ENCODE measurements at places on chromosomes 13 and 19.

GRCh38 chr19:11641244-11641643 is 44.0 kb downstream of the ZNF627 start:
- peak; percentile 16 for DNase-seq

DNA sequence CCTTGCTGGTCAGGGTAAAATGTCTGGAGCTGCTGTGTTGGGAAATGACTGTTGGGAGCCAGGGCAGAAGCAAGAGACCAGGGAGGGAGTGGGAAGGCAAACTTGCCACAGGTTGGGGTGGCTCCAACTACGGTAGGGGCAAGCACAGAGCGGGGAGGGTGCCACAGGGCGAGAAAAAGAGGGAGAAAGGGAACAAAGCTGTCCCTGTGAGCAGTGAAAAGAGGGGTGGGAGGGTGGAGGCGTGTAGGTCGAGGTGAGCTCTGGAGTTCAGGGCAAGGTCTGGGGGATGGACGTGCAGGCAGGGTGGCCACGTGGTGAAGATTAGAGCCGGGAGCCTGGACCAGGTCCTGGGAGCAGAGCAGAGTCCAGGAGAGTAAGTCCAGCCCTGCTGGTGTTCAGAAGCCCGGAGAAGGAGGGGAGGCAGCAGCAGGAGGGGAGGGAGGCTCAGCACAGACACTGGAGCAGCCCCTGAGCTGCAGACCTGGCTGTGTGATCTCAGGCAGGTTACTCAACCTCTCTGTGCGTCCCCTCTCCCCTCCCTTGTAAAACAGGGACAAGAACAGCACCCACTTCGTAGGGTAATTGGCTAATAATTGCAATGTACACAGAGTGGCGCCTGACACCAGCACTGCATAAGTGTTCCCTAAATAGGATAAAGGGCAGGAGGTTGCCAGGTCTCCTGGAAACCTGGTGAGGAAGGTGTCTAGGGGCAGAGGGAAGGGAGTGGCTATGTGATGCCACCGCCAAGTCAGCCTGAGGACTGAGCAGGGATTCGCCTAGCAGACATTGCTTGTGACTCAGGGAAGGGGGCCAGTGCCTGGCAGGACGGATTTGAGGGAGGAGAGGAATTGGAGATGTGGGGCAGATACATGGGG is 3.2 kb upstream of the POLR2E start:
- no peak for DNase-seq

DNA sequence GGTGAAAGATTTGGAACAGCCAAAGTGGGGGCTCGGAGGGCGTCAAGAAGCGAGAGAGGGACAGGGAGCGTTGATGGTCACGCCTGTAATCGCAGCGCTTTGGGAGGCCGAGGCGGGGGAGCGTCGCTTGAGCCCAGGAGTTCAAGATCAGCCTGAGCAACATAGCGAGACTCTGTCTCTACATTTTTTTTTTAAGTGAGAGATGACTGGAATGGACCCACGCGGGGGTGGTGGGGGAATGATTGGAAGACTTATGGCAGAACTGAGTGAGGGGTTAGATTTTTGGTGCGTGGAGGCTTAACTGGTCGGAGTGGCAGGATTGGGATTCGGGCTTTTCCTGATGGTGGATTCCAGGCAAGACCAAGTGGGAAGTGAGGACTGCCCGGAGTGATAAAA is 725 bp downstream of the PSMD8 start:
- DNase-seq = peak; percentile 80

DNA sequence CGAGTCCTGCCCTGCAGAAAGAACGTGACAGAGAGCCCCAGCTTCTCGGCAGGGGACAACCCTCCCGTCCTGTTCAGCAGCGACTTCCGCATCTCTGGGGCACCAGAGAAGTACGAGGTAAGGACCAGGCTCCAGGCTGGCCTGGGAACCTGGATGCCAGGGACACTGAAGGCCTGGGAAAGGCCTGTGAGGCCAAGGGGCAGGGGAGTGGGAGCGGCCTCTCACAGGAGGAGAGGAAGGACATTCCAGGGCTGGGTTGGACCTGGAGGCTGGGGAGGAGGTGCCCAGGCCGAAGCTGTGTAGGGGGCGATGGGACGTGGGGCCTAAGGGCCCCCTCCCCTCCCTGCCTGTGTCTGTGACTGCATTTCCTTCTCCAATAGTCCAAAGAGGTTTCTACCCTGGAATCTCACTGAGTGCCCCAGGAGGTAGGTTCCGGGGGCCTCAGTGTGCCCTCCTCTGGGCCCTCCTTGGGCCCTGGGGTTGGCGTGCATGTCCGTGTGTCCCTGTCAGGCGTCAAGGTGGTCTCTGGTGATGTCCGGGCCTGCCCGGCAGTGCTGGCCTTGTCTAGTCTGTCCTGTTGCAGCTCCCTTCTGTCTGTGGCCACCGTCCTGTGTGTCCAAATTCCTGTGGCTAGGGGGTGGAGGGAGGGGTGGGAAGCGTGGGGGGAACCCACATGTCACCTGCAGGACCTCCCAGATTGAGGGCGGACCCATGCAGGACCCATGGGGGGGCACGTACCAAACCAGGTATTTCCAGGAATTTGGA is 16.9 kb upstream of the CD22 start:
- no peak for DNase-seq

DNA sequence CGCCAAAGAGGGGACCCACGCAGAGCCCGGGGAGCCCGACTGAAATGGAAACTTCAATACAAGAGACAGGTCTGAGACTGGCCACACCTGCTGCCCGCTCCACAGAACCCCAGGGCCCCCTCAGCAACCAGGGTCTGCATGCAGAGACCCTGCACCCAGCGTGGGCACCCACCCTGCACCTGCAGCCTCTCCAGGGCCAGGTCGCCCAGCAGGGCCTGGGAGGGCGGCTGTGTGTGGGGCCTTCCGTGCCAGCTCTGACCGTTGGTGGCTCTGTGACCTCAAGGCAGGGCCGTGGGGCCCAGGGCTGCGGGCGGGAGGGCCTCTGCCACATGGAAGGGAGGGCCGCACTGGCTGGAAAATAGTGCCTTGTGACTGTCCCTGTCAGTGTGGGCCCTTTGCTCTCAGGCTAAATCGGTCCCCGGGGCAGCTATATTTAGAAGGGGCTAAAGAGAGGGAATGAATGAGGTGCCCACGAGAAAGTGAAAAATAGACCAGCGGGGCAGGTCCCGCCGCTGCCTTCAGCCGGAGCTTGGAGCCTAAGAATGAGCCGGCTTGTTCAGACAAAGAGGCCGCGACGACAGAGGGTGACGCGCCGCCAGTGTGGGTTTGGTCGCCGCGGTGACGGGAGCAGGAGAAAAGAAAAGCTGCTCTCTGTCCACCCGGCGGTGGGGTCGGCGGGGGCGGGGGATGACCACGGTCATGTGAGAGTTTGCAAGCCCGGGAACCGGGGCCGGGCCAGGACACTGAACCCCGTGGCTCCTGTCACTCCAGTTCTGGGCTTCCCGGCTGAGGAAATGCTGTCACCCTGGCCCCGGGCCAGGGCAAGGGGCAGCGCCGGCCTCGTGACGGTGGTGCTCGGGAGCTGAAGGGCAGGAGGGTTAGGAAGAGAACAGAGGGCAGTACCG is 70.5 kb downstream of the GADD45B start:
- DNase-seq = peak; percentile 30

GRCh38 chr13:59733744-59734143 is 430.0 kb downstream of the DIAPH3 start:
- DNase-seq = no peak

GRCh38 chr19:37594982-37595382 is 306 bp downstream of the ZNF540 start:
- peak; percentile 71 for DNase-seq

DNA sequence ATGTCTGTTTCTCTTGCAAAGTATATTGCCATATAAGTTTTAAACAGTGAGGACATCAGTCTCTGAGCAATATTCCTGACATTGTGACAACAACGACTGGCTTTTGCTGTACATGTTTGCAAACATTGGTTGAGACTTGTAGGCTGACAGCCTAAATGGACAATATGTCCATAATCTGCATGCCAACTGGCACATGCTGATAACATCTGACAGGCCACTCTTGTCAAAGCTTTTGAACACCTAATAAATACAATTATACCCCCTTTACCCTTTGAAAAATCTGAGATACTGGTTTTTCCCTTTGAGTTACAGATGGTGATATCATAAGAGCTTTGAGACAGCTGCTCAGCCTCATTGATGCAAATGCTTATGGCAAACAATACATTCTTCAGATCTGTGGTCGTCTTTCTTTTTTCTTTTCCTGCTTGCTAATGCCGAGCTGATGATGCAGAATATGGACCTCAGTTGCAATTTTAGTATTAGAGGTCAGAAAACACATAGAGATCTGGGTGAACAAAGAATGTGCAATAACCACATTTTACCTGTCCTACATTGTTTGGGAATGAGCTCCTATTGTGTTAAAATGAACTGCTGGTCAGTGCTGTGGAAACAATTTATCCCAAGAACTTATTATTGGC is 114.9 kb downstream of the RFC3 start:
- DNase-seq = no peak

DNA sequence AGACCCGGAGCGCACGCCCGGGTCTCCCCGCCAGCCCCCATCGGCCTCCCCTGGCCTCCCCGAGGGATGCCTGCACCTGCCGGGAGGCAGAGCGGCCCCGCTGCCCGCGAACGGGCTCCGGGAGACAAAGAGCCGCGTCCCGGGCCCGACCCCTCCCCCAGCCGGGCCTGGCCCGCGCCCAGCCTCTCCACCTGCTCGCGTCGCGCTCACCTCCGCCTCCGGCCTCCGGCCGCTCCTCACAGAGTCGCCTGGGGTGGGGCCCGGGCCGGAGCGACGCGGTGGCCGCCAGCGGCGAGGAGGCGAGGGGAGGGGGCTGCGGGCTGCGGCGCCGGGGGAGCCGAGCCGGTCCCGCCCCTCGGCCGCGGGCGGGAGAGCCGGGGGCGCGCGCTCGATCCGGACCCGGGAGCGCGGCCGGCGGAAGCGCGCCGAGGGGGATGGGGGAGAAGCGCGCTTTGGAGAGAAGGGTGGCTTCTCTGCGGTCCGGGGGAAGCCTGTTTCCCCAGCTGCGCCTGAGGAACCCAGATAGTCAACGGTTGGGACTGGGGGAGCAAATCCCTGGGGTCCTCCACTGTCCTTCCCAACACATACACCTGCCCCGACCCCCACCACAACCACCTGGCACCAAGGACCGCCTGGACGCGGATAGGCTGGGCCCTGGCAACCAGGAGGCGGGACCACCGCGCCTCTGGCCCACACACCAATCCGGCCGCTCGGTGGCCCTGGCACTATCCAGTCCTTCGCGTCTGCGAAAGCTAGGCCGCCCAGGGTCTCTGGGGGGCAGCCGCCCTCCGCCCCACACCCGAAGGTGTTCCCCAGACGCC is at the start of gene PRR36:
PRR36 (minus strand) TSS at position 315 of the 821 bp plus-strand sequence. CDS start 701 bp downstream, outside the sequence.
- no peak for DNase-seq

DNA sequence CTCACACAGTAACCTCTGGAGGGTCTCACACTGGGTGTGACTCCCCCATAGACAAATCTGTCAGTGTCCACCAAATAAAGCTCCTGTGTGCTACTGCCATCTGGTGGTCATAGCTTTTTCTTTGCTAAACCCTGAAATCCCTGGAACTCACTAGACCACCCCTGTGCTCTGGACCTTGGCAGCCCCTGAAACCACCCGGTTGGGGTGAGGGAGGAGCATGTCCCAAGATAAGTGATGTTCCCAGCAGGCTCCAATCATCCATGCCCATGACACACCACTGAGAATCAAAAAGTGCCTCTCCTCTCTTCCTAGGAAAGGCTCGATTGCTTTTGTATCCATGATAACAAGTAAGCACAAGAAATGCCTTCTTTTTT is 6.5 kb upstream of the HSD17B14 start:
- DNase-seq = peak; percentile 84

DNA sequence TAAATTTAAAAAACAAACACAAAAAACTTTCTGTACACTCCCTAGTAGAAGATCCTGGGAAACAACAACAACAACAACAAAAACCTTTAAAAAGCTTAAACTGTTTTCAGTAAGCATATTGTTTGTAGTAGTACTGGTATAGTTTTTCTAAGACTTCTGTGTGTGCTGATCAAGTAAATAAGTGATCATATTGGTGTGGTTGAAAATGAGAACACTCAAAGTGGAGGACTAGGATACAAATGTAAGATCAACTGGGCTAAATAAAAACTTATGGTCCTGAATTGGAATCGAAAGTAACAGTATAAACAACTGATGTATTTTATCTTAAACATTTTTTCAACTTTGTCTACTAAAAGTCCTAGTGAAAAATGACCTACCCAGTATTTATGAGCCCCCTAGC is 135.5 kb downstream of the FOXO1 start:
- no peak for DNase-seq

DNA sequence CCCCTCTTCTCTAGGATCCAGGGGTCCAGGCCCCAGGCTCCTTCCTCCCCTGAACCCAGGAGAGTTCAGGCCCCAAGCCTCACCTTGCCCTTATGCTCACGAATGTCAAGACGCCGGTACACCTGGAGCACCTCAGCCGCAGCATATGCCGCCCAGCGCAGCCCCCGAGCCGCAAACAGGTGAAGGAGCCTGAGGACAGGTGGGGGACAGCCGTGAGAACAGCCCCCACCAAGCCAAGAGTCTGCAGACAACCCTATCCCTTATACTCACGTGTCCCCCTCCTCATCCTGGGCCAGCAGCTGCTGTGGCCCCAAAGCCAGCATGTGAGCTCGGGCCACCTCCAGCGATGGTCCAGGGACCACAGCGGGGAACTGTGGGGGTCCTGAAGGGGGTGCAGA is 3.7 kb downstream of the NFKBID start:
- DNase-seq = no peak

- no peak for DNase-seq
Observed at GRCh38 chr19:16175954-16176353, 2.6 kb upstream of the CIB3 start.

DNA sequence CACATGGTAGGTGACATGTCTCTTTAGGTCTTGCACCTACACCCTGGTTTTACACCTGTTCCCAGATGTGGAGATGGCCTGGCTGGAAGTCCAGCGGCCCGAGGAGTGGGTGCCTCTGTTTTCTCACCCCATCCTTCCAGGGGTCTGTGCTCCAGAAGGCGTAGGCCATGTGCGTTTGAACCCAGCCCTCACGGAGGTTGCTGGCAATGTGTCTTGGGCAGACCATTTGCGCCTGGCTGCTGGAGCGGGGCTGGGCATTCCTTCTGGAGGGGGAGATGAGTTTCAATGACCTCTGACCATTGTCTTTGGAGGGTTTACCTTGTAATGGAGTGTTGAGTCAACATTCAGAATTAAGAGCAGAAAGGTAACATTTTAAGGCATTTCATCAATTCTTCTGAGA is 54.8 kb upstream of the ZNF536 start:
- no peak for DNase-seq
